ENCODE measurements at places on chromosomes 1 and 21.

- no peak for DNase-seq
Measured at GRCh38 chr1:11335417-11336056, 62.5 kb downstream of the UBIAD1 start.

- DNase-seq = no peak
Measured at GRCh38 chr1:37147392-37147831, 113.1 kb upstream of the GRIK3 start.

DNA sequence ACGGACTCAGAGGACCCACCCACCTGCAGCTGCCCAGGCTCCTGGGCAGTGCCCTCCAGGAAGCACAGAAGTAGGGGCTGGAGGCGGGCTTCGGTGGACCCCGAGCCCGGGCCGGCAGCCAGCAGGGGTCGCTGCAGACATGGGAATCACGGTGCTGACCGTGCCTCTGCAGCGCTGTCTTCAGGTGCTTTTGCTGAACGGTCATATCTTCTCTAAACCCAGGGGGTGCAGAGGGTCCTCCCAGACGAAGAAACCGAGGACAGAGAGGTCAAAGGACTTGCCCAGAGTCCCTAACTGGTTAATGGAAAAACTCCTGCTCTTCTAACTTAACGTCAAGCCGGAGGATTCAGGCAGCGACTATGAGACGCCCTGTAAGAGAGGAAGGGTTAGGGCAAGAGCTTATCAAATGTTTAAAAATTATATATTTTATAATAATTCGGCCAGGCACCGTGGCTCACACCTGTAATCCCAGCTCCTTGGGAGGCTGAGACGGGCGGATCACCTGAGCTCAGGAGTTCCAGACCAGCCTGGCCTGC is 21.5 kb upstream of the LEFTY2 start:
- DNase-seq = no peak

GRCh38 chr1:41483001-41483850 is 1.3 kb downstream of the EDN2 start:
- no peak for DNase-seq

DNA sequence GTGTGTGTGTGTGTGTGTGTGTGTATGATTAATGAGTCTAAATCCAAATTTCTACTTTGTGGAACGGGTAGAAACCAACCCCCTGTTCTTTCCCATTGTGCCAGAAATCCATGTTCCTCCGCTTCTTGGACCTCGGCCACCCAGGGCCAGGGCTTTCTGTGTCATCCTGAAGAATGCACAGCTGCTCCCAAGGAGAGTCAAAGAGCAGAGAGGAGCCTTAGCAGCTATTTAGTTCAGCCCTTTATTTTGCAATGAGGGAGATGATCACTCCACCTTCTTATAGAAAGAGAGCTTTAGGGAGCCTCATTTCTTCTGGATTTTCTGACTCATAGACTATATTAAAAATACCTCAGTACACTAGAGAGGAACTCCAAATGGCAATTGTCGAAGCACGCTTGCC is 489.3 kb upstream of the VAMP3 start:
- no peak for DNase-seq

DNA sequence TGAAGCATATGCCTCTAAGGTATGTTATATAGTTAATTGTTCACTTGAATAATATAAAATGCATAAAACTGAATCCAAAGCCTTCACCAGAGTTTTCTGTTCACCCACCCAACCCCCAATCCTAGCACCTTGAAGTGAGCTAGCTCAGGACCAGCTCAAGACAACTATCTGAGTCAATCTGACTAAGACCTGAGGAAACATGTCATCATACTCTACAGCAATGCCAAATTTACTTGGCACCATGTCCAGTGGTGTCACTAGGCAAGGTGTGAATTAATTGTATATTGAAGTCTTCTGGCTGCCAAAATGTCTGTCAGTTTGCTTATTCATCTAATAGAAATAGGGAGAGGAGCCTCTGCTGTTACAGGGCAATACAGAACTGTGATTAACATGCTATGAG is 3.8 kb downstream of the DNASE2B start:
- peak; percentile 69 for DNase-seq

DNA sequence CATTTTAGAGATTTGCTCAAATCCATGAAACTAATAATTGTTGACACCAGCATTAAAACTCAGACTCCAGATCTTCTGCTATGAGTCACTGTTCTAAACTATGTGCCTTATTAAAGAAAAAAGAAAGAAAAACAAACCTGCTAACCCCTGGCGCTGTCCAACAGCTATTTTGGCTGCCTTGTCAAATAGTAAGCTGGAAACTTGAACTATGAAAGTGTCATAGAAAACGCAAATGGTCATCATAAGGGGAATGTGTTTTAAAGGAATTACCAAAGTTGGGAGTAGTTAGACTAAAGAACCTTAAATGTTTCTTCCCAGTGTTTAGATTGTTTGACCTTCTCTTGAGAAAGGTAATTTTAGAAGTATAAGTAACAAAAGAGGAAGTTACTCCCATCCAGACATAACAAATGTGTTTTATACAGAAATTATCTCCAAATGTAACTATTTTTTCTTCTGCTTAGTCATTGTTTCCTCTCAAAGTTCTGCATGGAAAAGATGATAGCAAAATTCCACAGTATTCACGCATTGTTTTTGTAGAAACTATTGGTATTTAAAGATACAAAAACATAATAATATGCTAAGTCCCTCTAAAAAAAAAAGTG is 272.4 kb downstream of the TPR start:
- no peak for DNase-seq

DNA sequence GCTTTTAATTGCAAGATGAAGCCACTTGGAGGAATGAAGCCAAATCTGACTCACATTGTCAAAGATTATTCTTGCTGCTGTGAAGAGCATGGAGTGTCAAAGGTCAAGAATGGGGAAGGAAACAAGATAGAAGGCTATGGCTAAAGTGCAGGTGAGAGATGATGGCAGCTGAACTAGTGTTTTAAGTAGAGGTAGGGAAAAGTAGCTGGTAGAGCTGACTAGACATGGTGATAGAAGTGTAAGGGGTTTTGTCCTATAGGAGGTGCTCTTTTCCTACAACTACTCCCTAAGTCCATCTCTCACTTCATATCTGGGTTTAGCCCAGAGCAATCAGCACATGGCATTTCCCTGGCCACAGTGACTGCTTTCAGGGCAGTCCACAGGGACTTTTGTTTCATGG is 11.8 kb downstream of the UBE2T start:
- no peak for DNase-seq

GRCh38 chr1:15364740-15365139 is 44.9 kb upstream of the EFHD2 start:
- DNase-seq = no peak

DNA sequence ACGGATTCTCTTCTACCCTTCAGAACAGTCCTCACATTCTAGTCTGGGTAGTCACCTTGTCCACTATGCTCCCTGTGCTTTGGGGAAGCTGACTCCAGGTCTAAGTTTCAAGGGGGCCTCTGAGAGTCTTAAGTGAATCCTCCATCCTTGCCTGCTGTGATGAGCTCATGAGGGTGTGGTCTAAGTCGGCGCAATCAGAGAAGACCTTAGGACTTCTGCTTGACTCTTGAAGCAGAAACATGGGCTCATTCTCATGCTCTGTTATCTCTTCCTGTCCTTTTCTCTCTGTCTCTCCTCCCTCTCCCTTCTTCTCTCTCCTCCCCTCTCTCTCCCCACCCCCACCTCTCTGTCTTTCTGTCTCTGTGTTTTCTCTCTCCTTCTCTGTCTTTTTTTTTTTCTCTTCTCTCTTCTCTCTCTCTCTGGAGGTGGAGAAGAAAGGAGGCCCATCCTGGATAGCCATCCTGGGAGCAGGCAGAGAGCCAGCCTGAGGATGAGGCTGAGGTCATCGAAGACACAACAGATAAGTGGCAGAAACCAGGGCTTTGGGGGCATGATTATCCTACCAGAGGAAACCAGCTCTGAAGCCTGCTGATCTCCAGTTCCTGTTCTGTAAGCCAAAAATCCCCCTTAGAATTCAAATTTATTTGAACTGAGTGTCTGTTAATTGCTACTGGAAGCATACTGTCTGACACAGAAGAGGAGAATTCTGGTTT is 245.6 kb downstream of the SIPA1L2 start:
- DNase-seq = no peak

DNA sequence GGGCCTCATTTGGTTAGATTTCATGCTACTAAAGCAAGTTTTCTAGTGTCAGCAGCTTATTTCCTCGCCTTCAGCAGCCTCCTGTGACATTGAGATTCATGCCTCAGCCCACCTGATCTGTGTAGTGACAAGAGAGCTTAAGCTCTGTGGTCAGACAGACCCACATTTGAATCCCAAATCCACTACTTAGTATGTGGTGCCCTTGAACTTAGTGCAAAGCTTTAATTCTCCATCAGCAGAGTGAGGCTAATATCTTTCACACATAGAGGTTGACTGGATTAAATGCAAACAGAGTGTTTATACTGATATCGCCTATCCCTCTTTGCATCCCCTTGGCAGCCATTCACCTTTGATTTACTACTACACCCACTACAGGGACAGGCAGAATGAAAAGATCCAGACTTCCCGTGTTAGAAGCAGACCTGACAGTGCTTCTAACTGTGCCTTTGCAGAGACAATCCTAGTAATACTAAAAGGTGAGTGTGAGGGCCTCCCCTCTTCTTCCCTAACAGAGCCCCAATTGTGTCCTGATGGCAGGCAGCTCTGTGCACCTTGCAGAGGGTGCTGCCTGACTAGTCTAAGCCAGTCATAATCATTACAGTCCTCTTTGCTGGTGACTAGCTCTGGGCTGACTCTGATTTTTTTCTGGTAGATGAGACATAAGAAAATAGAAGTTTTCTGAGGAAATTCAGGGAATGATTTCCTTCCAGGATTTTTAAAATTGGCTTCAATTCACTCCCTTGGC is 264.0 kb downstream of the CTH start:
- no peak for DNase-seq

- DNase-seq = no peak
Measured at GRCh38 chr1:172742599-172743500, 83.9 kb downstream of the FASLG start.

GRCh38 chr21:42575111-42575510 is 61.5 kb downstream of the SLC37A1 start:
- DNase-seq = no peak

DNA sequence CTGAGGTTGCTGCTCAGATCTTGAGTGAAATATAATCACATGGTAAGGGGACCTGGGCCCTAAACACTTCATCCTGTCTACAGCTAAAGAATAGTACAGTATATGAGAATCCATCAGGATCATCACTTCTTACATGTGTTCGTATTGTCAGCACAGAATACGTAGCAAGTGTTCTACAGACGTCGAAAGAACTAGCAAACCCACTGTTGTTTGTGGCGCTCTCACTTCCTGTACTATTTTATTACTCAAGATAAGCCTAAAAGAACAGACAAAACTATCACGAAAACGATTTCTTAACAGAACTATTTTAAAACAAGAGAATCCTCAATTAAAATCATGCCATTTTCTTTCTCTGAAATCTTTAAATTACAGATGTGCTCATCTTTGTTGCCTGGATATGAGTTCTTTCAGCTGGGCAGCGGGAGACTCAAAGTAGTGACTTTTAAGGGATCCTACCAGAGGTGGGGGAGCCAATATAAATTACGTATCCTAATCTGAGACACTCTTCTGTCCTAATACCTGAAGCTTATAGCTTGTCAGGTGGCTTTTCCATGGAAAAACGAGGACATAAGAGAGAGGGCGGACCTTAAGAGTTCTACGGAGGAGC is 724 bp downstream of the ST7L start:
- DNase-seq = no peak

GRCh38 chr1:11377001-11377583 is 101.9 kb upstream of the DISP3 start:
- no peak for DNase-seq

DNA sequence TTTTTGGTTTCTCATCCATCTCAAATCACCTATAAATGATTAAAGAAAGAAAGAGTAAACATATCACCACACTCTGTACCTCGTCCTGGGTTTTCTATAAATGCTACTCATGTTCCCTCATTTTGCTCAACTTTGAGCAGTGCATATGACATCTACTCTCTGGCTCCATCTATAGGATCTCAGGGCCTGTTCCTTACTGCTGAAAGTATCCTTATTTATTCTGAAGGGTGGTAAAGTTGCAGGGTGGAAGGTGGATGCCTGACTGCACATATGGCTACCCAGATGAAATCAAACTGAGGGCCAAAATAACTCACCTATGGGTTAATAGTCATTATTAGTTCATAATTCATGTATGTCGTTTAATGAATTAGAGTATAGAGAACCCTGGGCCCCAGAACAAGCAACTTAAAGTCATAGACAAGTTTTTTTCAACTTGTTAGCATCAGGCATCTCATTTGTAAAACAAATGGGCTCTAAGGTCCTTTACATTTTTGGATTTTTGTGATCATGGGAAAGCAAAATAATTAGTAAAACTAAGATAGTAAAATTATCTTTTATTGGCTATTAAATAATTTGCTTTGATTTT is 46.5 kb downstream of the NCF2 start:
- no peak for DNase-seq

- no peak for DNase-seq
Measured at GRCh38 chr1:186420311-186420710, 40.6 kb downstream of the PDC start.
